AG20443 (cell line): ENCODE measurements at places on chromosomes 5 and 9.

- no peak for DNase-seq
Measured at GRCh38 chr9:91834740-91835139, 115.3 kb downstream of the ROR2 start.

DNA sequence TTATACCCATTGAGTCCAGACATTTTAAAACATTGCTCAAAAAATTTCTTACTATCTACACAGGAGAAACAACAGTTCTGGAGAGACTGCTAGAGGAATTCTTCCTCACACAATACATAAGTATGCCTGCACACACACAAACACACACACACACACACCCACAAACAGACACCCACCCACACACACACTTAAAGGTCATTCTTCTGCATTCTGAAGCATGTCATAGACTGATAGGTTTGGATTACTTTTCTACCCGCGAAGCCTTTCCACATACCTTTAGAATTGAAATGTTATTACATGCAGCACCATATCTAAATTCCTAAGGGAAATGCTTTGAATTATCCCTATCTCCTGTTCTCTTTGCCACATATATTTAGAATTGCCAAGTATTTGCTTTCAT is 80.2 kb downstream of the FAM174A start:
- no peak for DNase-seq

DNA sequence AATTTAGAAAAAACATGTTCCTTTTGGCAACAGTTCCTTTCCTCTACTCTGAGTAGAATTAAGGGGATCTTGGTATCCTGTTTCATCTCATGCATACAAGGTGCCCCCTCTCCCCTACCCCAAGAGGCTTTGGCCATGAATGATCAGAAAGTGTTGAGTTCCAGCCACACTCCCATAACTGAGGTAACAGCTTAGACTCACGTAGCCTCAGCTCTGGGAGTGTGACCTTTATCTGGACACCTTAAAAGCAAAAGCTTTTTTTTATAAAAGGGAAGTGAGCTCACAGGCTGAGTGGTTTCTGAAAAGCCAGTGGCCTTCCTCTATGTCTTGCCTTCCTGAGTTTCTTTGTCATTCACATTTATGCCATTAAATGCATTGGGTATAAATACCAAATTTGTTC is 900 bp upstream of the HAVCR2 start:
- no peak for DNase-seq

- DNase-seq = no peak
Measured at GRCh38 chr5:96284727-96285389, 148.2 kb downstream of the PCSK1 start.

DNA sequence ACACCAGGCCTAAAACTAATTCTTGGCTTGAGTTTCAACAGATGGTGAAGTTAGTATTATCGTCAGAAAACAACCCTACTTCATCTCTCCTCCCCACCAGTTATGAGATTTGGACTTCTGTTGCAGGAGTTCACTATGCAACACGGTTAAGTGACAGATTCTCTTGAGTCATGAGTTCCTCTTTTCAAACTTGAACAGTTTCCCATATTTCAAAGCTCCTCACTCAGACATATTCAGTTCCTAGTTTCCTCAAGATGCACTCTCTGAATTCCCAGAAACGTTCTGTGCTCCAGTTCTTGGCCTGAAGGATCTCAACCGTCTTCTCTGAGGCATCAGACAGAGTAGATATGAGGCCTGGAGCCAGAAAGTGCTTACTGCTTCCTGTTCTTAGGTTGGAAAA is 7.3 kb upstream of the PTGER4 start:
- DNase-seq = no peak

DNA sequence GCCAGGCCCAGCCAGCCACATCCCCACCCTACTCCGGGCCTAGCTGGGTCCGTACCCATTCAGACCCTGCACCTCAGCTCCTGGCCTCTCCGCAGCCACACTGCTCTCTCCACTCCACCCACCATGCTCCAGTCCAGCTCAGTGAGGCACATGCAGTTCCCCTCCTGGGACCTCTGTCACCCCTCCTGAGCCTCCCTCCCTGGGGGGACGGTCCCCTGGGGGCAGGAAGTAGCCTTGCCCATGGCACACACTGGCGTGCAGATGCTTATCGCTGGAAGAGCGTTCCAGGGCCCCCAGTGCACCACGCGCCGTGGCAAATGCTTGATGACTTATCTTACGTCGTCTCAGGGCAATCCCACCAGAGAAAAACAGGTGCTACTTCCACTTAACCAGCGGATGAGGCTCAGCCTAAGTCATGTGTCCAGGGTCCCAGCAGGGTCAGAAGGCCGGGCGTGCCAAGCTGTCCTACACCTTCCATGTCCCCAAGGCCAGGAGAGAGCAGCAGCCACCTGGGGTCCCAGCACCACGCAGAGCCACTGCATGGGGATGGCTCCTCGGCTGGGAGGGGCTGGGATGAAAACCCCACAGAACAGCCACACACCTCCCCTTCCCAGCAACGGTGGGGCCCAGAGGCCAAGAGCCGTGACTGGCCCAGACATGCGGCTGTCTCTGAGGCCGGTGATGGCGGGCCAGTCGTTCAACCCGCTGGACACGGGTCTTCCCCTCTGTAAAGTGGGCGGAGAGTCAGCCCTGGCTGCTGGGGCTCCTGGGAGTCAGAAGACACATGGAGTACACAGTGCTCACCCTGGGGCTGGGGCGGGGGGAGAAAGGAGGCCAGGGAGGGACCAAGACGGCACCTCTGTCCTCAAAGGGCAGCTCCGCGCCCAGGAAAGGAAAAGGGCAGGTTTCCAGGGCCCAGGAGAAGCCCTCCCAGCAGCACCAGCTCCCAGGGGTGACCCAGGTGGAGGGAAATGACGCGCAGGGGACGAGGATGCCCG is 2.6 kb upstream of the CCDC187 start:
- DNase-seq = no peak

GRCh38 chr9:91246846-91247245 is 114.9 kb downstream of the AUH start:
- peak; percentile 17 for DNase-seq

DNA sequence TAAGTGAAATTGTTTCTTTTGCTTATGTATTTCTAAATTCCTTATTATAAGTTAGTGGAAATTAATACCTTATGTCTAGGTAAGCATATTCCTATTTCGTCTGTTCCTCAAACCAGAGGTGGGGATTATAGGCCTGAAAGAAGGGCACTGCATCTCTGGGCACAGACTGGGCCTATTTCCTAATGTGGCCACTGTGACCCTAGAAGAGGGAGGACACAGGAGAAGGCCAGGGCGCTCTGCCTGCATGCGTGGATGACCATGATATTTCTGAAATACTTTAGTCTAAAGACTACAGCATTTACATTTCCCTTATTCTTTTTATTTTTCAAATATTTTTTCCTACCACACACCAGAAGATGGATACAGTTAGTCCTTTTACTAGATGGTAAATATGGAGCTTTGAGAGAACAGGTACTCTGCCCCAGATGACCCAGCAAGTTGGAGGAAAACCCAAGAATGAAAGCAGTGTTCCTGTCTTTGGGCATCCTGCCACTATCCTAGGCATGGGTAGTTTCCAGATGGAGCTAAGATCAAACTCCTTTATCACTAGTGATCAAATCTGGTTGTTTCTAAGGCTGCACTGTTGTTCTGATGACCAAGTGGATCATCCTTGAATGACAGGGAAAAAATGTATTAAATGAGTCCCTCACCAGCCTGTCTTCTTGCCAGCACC is 27.8 kb downstream of the RUSC2 start:
- no peak for DNase-seq

GRCh38 chr9:71003346-71003745 is 118.1 kb downstream of the TRPM3 start:
- DNase-seq = no peak

GRCh38 chr9:32092031-32092430 is 292.4 kb upstream of the ACO1 start:
- DNase-seq = no peak

GRCh38 chr5:165161204-165161603 is 1655.8 kb downstream of the MAT2B start:
- DNase-seq = no peak
